Left ventricle myocardium superior (tissue), 1 donor: ENCODE measurements at places on chromosomes 4 and X. TPM values are rescaled to one million over a fixed set of nuclear protein-coding genes. Genes with fewer than 3 reads are reported as not detected.

DNA sequence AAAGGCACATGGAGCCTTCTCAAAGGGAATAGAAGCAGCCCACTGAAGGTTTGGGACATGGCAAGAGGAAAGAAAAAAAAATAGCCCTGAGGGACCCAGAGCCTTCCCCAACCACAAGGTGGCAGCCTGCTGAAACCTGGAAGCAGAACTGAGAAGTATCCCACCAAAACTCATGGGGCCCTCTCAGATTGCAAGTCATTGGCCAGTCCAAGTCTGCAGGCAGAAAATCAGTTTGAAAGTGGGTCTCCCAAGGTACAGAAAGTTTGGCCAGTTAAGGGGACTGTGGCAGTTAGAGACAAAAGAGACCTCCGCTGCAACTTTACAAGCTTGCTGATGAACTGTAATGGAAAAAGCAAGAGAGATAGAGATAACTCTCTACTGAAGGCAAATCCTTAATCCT is 155.8 kb downstream of the ANTXR2 start:
- DNase-seq, result no peak

DNA sequence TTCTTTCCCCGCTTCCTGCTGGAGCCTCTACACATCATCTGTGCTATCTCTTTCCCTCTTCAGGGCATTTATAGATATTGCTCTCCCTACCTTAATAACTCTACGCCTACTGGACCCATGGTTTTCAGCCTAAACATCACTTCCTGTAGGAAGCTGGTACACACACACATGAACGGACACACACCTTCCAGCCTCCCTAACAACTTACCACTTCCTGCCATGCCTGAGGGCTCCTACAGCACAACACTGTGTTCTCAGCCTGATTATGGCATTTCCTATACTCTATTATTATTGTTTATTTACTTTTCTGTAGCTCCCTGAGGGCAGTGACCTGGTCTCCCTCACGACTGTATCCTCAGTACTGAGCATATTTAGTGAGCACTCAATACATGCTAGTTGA is 163.6 kb upstream of the MAP3K15 start:
- no peak for DNase-seq

DNA sequence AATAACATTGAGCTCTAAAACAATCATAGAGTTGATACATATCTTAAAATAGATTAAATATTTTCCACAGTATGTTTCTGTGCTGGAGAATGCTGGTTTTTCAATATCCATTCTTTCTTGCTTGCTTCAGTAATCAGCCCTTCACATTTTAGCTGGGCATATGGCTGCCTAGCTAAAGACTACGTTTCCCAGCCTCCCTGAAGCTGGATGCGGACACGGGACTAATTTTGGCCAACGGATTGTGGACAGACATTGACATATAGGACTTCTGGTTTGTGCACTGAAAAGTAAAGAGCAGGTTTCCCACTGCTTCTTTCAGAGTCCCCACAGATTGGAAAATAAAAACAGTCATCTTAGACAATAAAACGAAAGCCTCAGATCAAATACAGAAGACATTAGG is 97.3 kb downstream of the COL25A1 start:
- DNase-seq, result no peak

GRCh38 chrX:115437841-115438595 is 123.0 kb upstream of the PLS3 start:
- DNase-seq, result no peak

- peak; percentile 62 for DNase-seq
Measured at GRCh38 chrX:119273420-119274192, 37.5 kb downstream of the PGRMC1 start.

GRCh38 chr4:132827522-132827921 is 321.6 kb upstream of the PCDH10 start:
- no peak for DNase-seq

- no peak for DNase-seq
Measured at GRCh38 chr4:54107951-54108748, 8.2 kb downstream of the GSX2 start.

- no peak for DNase-seq
Measured at GRCh38 chr4:87211249-87211952, 9.0 kb downstream of the KLHL8 start.

- DNase-seq, result no peak
Measured at GRCh38 chrX:65609237-65609636, 58.2 kb upstream of the MSN start.

DNA sequence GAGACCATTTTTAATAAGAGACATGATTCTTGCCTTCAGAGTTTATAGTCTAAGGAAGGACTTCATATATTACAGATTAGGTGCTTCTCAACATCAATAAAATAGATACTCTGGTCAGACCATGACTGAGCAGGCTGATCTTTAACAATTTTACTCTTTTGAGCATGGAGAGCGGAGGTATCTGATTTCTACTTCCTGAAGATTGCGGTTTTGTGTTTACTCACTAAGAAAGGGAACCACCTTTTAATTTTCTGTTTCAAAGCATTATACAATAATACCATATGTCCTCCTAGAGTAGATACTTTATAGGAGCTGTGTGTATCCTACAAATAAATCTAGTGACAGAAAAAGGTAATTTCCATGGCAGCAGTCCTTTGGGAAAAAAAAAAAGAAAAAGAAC is 12.5 kb downstream of the MORC4 start:
- DNase-seq, result no peak

DNA sequence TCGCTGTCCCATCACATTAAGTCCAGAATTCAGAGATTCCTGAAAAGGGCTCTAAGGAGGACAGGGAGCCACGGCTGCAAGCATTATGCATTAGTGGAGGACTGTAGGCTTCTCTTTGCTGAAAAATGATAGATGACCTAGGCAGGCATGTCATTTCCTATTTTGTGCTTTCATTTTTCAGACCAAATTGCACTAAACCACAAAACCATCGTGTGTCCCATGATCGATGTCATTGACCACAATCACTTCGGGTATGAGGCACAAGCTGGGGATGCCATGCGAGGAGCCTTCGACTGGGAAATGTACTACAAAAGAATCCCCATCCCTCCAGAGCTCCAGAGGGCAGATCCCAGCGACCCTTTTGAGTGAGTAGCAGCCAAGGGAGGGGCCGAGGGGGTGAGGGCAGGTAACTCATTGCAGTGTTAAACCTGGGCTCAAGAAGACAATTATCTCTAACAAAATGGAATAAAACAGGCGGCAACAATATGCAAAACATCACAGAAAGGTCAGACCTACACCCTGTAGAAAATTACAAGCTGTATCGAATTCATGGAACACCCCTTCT is 355.2 kb upstream of the GALNT7 start:
- DNase-seq, result no peak

DNA sequence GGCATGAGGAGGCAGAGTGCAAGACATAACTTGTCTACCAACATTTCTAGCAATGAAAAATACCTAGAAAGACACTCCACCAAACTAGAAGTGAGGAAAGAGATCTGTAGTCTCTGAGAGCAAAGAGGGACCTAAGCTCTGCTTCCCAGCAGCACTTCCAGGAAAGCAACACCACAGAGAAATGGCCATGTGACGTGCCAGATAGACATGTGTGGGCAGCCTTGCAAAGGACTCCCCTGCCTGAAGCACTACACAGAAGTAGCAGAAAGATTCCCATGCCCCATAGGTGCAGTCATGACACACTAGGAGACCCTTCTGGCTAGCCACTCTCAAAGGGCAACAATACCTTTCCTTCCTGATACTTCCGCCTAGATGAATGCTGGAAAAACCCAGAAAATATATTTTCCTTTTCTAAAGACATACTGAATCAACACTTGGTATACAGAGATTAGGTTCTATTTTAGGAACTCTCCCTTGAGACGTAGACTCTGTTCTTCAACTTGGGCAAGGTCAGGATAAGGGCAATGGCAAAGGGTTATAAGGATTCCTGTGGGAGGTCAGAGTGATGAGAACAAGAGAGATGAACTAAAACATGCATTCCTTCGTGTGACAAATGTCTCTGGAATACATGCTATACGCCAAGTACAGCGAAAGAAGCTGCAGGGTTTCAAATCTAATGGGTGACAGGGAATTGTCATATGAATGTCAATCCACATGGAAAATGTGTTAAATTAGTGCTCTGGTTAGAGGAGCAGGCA is 187.5 kb upstream of the ETNPPL start:
- DNase-seq, result no peak

DNA sequence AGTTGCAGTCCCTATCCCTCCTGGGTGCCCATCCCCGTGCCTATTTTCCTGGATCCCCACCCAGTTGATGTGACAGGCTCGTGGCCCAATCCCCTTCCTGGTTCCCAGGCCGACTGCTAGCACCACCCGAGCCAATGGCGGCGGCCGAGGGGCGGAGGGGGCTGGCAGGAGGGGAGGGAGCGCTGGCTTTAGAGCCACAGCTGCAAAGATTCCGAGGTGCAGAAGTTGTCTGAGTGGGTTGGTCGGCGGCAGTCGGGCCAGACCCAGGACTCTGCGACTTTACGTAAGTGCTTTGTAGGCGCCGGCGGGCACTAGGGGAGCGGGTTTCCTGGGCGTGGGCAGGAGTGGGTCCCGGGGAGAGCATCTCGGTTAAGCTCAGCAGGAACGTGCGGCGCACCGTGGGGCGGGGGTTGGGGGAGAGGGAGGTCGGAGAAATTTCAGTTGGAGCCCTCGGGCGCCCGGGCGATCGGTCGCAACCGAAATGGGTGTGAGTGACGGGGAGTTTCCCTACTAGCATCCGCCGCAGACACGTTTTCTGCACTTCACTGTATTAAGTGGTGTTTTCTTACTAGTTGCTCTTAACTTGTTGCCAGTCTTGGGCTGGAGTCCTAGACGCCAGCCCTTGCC is at the start of gene PLS3:
TSS of gene PLS3 (plus strand) at position 197 of the 627 bp plus-strand sequence. CDS start 49,077 bp downstream, outside the sequence.
- peak; percentile 90 for DNase-seq

DNA sequence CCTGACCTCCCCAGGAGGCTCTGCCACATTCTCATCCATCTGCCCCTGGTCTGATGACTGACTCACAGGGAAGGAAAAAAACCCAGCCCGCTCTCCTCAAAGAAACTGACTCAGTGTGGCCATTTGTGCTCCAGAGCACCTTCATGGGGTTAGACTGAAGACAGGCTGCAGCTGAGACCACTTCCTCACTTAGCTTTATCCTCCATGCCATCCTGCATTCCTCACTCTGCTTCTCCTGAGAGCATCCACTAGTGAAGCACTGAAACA is 35.9 kb upstream of the HPSE start:
- no peak for DNase-seq

DNA sequence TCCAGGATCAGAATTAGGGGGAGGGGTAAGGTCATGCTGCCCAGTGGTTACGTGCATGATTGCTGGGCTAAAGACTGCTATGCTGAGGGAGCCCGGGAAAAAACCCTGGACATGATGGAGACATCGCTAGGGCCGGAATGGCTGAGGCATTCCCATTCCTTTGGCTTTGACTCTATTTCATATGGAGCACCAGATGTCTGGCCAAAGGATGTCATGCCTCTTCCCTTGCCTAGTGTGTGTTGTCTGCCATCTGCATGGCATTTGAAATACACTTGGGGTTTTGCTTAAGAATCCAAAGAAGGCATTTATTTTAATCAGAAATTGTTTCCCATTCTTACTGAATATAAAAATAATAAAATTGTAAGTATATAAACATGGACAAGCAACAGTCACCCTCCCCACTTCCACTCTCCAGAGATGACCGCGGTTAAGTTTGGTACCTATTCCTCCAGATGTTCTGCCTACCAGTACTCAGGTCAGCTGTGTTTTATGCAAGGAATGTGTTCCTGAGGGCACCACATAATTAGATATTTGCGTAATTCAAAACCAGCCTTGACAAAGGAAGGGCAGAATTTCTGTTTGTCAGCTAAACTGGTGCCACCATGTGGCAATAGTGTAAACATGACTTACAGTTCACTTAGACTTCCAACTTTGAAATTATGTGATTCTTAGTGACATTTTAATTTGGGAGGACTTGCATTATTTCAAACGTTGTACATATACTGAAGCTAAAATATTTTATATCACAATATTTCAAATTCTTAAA is 105.9 kb downstream of the CT47B1 start:
- no peak for DNase-seq

GRCh38 chr4:6815029-6815836 is 32.7 kb downstream of the KIAA0232 start:
- DNase-seq, result no peak

GRCh38 chrX:17669458-17669857 is 67.8 kb upstream of the SCML1 start:
- no peak for DNase-seq

DNA sequence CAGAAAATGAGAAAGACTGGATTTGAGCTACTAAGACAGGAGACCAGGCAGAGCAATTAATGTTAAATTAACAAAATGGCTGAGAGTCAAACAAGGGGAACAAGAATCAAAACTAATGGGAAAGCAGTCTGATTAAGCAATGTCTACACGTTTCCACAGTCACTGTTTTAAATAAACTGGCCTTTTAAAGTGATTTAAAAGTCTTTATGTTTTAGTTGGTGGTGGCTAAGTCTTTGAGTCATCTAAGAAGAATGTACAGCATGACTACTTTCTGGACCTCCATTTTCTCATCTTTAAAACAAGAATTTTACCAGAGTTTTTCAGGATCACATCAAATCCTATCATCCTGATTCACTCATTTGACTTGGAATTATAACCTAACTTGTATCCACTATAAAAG is 233.8 kb downstream of the ENOX2 start:
- DNase-seq, result no peak

DNA sequence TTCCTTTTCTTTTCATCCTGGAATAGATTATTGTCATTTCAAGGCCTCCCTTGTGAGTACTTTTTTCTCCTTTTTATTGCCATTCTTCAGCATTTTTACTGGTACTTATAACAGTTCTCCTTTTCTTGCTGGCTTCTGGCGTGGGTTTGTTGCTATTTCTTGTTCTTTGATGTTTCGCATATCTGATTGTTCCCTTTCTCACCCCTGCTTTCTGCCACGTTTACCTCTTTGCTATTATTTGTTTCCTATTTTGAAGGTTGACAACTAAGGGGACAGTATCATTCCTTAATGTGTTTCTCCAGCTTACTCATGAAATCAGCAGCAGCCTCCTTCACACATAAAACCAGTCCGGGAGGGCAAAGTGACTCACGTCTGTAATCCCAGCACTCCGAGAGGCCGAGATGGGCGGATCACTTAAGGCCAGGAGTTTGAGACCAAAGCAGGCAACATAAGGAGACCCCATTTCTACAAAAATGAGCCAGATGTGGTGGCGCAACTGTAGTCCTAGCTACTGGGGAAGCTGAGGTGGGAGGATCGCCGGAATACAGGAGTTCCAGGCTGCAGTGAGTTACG is 72.6 kb downstream of the DMD start:
- DNase-seq, result no peak

GRCh38 chr4:17188547-17189400 is 290.3 kb upstream of the LDB2 start:
- no peak for DNase-seq

- no peak for DNase-seq
Measured at GRCh38 chr4:113169368-113169767, 119.9 kb downstream of the ANK2 start.

- peak; percentile 76 for DNase-seq
Measured at GRCh38 chr4:124713185-124713592, 657 bp upstream of the ANKRD50 start.

Gene SHROOM4
- total RNA-seq, result 8.9 TPM

Gene SPON2
- total RNA-seq, result 22.8 TPM

Gene ODAPH
- not detected for total RNA-seq

Gene NSUN7
- 0.40 TPM for total RNA-seq

Gene FGF5
- 0.97 TPM for total RNA-seq

Gene UBE2K
- total RNA-seq, result 53.8 TPM

Gene DMRTC1B
- total RNA-seq, result not detected

Gene HAUS7
- 16.2 TPM for total RNA-seq
